ELR (cell line): ENCODE measurements at places on chromosomes 11 and 22.
A peak's percentile ranks its signal among the peaks of the same experiment; 100 is the strongest.

DNA sequence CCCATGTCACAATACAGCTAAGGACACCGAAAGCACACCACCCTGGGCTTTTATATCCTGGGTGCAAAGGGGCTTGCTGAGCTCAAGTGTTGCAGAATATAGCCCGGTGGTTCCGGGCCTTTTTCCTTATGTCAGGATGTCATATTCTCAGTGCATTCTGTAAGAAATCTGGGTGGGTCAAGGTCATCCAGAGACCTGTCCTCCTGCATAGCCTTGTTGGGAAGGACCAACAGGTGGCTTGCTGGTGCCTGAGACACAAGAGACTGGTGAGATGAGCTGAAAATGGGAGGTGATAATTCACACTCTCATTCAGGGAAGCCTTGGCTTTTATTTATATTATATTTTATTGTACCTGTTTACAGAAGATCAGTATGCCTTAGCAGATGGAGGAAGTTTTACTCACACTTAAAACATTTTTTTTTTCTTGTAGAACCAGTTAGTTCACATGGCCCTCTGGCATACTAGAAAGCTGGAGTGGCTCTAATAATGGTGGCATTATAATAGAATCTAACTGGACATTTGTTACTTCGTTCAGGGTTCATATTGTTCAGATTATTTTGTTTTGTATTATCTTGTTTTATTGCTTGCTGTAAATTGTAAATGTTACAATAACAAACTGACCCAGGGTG, 14.6 kb upstream of the TMEM123 start:
- DNase-seq = no peak

- peak; percentile 100 for DNase-seq
Observed at GRCh38 chr22:37752189-37753087, 55.3 kb upstream of the GCAT start.

GRCh38 chr11:77063861-77064260, 2.9 kb upstream of the CAPN5 start:
- DNase-seq = no peak

DNA sequence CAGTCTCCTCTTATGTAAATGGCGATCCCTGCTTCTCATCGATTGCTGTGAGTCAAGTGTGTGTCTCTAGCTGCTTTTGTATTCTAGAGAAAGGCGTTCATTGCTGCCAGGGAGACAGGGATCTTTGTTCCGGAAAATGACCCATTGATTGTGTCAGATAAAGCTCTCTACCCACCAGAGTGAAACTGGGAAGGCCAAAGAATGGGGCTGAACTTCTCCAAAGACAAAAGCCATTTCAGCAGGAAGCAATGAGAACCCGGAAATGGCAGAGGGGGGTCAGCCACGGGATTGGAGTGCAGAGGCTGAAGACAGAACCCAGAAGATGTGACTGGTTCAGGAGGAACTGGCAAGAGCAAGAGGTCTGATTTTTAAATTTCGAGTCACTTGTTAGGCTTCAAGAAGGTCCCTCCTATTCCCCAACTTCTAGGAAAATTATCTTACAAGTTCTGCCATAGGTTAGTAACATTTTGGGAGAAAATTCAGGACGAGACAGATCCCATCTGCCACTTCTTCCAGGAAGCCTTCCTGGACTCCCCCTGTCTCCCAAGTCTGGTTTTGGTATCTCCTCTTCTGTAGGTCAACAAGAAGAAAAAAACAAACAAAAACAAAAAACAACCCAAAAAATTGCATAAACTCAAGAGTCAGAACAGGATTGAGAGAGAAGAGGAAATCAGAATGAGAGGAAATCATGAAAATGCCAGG, 110.6 kb downstream of the NECTIN1 start:
- no peak for DNase-seq

DNA sequence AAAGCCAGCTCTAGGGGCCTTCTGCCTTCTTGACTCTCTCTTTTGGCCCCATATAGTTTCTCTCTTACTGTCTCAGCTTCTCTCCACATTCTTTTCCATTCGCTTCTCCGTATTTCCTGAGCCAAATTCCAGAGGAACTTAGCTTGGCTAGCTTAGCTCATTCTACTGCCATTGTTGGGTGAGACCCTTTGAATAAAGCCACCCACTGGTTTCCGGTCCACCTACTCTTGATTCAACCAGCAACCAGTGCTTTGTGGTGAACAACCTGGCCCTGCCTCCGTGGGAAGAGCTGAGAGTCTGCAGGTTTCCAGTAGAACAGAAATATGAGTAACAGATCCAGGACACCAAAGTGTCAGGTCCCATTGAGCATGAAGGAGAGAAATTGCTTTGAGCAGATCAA, 81.3 kb upstream of the ARHGAP20 start:
- no peak for DNase-seq

DNA sequence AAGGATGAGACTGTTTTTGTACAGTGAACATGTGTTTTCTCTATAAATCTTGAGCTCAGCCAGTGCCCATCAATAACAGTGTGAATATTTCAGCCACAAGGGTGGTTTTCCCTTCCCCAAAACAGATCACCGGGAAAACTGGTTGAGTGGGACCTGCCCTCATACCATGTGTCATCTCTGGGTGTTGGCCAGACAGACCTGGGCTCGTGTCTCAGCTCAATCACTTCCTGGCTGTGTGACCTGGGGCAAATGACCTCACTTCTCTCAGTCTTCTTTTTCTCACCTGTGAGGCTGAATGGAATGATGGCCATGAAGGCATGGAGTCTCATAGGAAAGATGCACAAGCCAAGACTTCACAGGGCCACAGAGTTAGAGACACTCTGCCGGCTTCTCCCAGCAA, 74.7 kb downstream of the COMMD9 start:
- DNase-seq = peak; percentile 6

DNA sequence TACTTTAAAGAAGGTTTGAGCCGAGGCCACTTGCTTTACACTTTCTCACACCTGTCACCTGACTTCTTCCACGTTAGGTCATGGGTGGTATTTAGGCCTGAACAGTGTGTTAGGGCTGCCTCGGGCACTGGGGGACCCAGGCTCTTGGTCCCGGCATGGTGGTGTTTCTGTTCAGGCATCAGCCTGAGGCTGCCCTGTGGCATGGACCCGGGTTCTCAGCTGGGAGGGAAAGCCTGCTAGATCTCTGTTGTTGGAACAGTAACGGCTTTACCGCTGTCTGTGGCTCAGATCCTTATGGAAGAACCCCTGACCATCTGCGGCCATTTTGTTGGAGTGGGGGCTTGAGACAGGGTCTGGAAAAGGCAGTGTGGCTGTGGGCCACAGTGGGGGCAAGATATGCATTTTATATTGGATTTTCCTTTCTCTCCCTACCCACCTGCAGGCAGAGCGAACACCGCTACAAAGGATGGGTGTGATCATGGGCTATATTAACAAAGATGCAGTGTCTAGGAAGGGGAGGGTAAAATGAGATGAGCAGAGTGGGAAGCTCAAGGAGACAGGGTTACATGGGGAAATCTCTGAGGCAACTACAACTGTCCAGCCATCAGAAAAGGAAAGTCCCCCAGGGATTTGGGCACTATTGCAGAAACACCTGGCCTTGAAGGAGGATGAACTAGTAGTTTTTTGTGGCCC, 1.6 kb upstream of the KCNJ11 start:
- no peak for DNase-seq

- no peak for DNase-seq
Observed at GRCh38 chr22:37355174-37355573, 72.1 kb downstream of the ELFN2 start.

GRCh38 chr11:65298131-65298535, 16.5 kb upstream of the CDC42EP2 start:
- no peak for DNase-seq

GRCh38 chr11:25562417-25562816, 769.5 kb upstream of the ANO3 start:
- DNase-seq = no peak

DNA sequence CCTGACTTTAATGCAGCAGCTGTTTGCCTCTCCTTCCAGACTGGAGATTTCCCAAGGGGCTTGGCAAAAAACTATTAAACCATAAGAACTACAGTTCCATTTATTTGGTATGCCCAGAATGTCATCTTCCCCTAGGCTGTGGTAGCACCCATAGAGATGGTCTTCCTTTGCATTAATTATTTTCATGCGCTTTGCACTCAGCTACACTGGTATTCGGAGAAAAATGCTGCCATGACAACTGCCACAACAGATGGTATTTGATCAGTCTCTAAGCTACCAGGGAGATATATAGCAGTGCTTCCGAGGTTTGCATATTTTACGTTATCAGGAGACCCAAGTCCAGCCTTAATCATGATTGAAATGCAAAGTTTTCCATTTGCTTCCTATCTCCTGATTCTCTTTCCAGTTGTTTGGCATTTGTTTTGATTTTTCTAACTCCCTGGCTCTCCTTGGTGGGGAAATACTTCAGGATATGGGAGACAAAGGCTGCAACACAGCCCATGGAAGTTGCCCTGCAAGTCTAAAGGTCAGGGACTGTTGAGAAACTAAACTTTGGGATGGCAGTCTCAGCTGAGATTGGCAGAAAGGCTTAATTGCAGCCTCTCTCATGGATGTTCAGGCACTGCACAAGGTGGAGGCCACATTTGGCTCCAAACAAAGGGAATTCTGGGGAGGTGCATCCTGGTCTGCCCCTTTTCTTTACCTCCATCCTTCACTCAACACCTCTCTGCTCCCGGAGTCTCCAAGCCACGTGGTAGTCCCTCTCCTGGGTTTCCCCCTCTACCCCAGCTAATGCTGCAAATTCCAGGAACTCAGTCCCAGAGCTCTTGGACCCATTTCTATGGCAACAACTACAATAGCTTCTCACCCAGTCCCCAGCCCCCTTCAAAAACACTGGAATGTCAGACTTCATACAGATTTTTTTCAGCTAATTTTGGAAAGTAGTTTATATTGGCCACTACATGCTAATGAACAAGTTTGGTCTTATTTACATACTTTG, 151.8 kb downstream of the NAV2 start:
- DNase-seq = no peak

GRCh38 chr22:23520863-23521440, 59.1 kb downstream of the IGLL1 start:
- peak; percentile 22 for DNase-seq

- DNase-seq = no peak
Observed at GRCh38 chr11:70432065-70432464, 33.7 kb downstream of the CTTN start.

DNA sequence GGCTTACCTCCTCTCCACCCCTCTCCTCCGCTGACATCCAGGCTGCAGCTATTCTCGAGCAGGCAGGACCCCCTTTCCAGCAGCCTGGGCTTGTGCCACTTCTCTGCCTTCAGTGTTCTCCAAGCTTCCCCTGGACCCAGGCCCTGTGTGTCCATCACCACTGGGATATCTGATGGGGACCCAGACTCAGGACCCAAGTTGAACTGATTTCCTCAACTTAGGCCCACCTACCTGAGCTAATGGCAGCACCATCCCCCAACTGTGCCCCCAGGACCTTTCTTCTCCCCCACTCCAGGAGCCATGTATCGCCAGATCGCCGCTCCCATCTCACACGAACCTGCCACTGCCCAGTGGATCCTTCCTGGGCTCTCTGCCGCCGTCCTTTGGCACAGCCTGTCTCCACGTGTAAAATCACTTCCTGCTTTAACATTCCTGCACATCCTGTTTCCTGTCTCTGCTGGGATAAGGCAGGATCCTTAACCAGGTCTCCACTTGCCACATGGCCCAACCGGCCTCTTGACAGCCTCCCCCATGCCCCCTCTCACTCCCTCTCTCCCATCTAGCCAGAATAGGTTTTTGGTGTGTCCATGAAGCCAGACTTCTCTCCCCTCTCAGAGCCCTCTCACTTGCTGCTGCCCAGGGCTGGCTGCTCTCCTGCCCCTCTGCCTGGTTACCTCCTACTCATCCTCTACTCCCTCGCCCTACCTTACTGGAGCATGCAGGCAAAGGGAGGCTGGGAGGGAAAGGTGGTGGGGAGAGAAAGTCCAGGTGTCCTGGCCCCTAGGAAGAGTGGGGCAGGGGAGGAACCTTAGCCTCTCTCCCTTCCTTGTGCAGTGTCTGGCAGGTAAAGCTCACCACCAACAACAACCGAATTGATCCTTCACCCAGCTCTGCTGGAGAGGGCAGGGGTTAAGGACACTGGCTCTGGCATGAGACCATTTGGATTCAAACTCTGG, 9.4 kb downstream of the SPATA19 start:
- no peak for DNase-seq

GRCh38 chr11:32115446-32115845, 24.6 kb downstream of the RCN1 start:
- DNase-seq = no peak

- no peak for DNase-seq
Observed at GRCh38 chr11:41868606-41869005, 409.2 kb upstream of the LRRC4C start.

- peak; percentile 42 for DNase-seq
Observed at GRCh38 chr11:57323167-57323854, 1.4 kb downstream of the TNKS1BP1 start.

DNA sequence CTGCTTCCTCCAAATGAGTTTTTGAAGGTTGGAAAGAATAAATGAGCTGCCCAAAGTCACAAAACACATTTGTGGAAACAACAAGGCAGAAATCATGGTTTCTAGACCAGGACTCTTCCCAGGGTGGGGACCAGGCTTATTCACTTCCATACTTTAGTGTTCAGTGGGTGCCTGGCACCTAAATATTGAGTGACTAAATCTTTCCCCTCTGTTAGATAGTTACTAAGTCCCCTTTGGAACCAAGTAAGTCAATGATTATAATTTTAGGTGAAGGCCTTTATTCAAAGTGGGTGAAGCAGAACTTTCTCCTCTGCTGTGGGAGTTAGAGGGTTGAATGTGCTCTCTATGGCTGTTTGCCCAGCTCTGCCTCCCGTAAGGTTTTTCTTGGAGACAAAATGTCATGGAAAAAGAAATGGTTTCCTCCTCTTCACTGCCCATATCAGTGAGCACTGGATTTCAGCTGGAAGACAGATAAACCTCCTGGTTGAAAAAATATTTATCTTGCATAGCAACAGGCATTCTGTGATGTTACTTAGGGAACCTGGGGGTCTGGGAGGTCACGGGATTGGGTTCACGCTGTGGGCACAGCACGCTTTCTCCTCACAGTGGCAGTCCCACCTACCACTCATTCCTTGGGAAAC, 117.8 kb downstream of the CCDC81 start:
- no peak for DNase-seq

DNA sequence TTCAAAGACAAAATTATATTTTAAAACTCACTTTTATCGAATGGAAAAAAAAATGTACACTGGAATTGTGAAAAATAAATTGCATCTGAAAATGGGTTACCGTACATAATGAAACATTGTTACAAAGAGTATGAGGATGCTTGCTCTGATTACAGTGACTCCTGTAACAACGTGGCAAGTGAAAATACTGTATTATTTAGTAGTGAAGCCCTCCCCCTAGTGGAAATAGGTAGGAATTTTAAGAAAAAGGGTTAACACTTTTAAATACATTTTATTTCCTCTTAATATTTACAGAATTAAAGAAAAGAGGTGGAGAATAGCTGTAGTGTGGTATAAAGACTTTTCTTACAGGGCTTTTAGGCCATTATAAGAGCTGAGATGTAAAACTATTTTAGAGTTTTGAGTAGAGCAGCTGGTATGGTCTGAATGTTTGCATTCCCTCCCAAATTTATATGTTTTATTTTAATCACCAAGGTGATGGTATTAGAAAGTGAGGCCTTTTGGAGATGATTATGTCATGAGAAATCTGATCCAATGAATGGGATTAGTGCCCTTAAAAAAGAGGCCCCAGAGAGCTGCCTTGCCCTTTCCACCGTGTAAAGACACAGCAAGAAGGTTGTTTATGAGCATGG, 25.2 kb downstream of the FAM76B start:
- DNase-seq = peak; percentile 66

GRCh38 chr11:105867742-105868141, 154.3 kb downstream of the MSANTD4 start:
- DNase-seq = peak; percentile 9

- peak; percentile 80 for DNase-seq
Observed at GRCh38 chr22:32050678-32051515, 7.8 kb downstream of the SLC5A1 start.

- DNase-seq = peak; percentile 31
Observed at GRCh38 chr11:33116535-33116934, 44.7 kb downstream of the CSTF3 start.
